KG1 (cell line): ENCODE measurements at places on chromosomes 3 and 15.

- DNase-seq, result no peak
These were observed 193.1 kb downstream of the SHQ1 start for GRCh38 chr3:72655131-72655551.

GRCh38 chr3:10334042-10334441 is 13.1 kb upstream of the SEC13 start:
- DNase-seq, result no peak

DNA sequence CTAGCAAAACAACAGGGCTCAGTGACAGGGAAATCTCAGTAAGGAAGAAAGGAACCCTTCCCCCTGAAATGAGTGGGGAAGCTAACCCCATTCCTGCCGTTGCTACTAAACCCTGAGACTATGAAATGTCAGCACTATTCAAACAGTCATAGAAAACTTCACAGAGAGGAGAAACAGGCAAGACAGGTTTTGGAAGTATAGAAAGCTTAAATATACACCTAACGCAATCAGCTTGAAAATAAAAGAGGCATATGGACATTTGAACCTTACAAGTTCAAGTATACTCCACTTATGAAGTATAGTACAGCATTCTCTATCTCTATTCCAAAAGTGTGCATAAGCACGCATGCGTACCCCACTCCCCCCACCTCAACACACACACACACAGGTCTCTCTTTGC is 17.6 kb upstream of the FRMD4B start:
- no peak for DNase-seq

DNA sequence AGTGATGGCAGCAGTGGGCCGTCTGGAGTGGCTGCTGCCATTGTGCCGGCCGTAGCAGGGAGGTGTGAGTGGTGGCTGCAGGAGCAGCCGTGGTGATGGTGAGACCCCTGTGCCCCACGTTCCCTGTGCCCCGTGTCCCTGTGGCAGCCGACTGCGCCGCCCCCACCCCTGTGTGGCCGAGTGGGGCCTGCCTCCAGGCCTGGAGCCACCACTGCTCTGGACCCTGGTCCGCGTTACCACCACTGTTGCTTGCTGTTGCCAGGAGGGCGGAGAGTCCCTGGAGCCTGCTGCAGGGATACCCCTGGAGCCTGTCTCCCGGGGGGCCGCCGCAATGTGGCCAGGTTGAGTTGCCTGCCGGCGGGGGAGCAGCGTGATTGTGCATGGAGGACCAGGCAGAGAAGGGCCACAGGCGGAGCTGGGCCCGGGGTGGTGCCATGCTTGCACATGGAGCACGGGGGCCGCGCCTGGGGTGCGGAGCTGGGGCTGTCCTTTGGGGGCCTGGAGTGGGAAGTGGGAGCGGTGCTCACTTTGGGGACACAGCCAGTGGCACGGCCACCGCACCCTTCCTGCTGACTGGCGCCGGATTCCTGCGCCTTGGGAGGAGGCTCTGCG is 50.1 kb downstream of the SLC6A20 start:
- no peak for DNase-seq

DNA sequence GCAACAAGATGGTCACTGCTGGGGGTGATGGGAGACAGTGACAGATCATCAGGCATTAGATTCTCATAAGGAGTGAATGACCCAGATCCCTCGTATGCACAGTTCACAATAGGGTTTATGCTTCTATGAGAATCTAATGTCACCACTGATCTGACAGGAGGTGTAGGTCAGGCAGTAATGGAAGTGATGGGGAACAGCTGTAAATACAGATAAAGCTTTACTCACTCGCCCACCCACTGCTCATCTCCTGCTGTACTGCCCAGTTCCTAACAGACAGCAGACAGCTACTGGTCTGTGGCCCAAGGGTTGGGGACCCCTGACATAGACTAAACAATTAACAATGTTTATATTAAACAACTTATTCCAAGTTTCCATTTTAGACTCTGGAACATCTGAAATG is 25.4 kb downstream of the IFT80 start:
- no peak for DNase-seq

- DNase-seq, result no peak
These were observed 62.5 kb downstream of the MYO5A start for GRCh38 chr15:52466134-52466701.

GRCh38 chr15:83955806-83956265 is 279.7 kb upstream of the GOLGA6L4 start:
- no peak for DNase-seq

DNA sequence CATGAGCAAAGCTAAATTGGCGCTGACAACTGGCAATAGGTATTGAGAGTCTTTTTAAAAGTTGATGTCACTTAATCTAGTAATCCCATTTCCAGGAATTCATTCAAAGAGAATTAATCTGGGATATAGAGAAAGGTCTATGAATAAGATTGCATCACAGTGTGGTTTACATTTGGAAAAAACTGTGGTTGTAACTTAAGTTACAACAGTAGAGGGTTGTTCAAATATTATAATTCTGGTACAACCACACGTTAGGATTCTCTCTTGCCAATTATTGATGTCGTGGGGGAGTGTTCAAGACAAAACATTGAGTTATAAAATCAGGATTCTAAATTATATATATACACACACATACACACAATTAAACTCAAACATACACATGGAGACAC is 79.8 kb downstream of the LIPC start:
- DNase-seq, result no peak

DNA sequence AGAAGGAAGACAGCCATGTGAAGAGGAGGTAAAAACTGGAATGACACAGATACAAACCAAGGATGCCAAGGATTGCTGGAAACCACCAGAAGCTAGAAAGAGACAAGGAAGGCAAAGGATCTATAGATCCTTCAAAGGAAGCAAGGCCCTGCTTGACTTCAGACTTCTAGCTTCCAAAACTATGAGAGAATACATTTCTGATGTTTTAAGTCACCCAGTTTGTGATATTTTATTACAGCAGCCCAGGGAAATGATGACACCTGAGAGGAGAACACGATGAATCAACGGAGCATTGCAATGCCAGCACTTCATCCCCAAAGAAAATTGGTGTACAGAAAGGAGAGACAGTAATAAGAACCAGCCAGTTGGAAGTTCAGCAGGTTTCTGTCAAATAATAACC is 116.3 kb downstream of the MAGI1 start:
- DNase-seq, result no peak

DNA sequence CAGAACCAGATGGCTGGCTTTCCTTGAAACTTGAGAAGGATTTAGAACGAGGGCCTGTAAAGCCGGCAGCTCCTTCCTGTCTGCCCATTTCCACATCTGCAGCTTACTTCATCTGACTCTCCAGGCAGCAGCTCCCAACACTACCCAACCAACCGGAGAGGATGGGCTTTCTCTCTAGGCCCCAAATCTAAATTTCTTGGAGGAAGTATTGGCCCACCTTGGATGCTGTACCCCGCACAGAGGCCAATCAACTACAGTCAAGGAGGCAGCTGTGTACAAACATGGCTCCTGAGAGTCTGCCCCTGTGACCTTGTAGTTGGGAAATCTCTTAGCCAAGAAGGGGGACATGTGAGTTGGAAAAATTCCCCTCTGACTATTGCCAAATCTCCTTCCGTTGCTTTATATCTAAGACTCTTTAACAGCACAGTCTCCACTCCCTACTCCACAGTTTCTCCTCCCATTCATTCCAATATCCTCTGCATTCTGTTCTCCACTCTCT is 8.0 kb upstream of the ACAP2 start:
- DNase-seq, result no peak

GRCh38 chr3:55719508-55719907 is 232.4 kb upstream of the WNT5A start:
- DNase-seq, result no peak

- DNase-seq, result no peak
These were observed 35.0 kb downstream of the ALCAM start for GRCh38 chr3:105401691-105402149.

GRCh38 chr15:68311859-68312557 is 34.5 kb downstream of the FEM1B start:
- no peak for DNase-seq
